ENCODE measurements at places on chromosomes 3 and 15.

GRCh38 chr3:36514171-36514570 lies 133.9 kb downstream of the STAC start:
- DNase-seq = no peak

DNA sequence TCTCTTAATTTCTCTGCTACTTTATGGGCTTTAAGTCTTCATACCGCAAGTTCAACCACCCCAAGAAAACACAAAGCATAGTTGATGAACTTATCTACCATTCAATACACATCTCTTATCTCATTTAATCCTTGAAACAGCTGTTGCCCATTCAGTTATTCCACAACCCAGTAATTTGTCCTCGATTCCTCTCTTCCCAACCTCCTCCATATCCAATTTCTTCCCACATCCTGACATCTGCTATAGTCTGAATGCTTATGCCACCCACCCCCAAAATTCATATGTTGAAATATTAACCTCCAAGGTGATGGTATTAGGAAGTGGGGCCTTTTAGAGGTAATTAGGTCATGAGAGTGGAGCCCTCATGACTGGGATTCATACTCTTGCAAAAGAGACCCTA lies 345.4 kb downstream of the ERC2 start:
- no peak for DNase-seq

GRCh38 chr3:146334151-146334550 lies 83.2 kb upstream of the PLSCR4 start:
- DNase-seq = no peak

DNA sequence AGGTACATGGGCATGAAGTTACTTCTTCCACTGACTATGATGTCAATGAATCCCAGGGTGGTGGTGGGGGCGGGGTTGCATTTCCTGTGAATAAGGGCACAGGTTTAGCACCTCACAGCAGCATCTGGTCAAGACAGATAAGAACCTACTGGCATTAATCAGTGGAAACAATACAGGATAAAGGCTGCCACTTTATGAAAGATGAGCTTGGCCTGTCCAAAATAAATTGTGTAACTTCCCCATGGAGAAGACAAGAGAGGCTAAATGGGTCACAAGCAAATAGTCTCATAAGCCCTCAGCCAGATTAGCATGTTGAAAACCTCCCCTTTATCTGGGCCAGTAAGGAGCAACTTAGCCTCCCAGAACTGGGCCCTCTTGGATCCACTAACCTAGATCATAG lies 27.4 kb upstream of the PLSCR2 start:
- DNase-seq = no peak

DNA sequence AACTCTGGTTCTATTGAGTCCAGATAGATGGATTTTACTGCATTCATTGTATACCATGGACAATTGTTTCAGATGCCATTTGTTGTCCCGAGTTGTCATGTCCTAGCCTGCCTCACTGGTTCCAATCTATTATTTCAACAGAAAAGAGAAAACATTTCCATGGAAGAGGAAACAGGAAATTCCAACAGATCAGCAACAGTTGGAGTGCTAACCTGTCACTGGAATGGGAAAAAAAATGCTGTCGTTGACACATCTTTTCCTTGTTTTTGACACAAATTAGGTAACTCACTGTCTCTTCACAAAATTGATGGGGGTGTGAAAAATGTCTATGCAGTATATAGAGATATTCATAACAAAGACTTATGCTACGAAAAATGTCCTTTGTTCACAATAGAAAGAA lies 432.0 kb upstream of the TBL1XR1 start:
- DNase-seq = no peak

- no peak for DNase-seq
These were observed 59.2 kb downstream of the LYZL4 start for GRCh38 chr3:42351207-42351606.

DNA sequence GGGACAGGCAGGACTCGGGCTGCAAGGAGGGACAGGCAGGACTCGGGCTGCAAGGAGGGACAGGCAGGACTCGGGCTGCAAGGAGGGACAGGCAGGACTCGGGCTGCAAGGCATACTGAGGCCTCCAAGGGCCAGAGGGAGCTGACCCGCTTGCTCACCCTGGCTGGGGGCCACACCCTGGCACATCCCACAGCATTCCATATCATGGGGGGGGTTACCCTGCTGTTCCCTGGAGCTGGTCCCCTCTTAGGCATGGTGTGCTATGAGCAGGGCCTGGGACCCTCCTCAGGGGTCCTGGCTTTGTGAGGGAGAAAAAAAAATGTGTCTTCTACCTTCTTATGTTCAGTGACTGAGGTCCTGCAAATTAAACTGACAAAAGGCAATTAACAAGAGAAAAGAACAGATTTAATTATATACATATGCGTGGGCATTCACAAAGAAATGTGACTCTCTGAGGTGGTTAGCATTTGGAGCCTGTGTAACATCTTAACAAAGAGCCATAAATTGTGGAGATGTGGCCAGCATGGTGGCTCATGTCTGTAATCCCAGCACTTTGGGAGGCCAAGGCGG lies 97.6 kb upstream of the ALDH1A3 start:
- no peak for DNase-seq

- no peak for DNase-seq
These were observed 75.1 kb downstream of the GRM7 start for GRCh38 chr3:6935970-6936369.

DNA sequence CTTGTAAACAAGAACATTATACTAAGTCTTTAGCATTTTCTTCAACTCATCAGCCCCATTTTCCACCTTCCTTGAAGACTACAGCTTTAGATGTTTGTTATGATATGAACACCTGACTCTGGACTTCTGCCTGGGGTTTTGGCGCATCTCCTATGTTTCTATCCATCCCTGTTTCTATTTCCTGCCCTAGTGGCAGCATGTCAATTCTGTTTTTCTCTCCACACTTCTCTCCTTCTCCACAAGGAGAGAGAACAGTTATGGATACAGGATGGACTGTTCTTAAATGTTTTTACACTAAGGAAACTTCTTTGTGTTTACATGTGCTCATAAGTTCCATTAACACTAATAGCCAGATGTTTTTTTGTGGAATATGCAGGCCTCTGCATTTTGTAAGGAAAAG lies 423.3 kb upstream of the IL12A start:
- no peak for DNase-seq
